Ovary (tissue), 10 donors: ENCODE measurements at places on chromosomes 2 and 18.

DNA sequence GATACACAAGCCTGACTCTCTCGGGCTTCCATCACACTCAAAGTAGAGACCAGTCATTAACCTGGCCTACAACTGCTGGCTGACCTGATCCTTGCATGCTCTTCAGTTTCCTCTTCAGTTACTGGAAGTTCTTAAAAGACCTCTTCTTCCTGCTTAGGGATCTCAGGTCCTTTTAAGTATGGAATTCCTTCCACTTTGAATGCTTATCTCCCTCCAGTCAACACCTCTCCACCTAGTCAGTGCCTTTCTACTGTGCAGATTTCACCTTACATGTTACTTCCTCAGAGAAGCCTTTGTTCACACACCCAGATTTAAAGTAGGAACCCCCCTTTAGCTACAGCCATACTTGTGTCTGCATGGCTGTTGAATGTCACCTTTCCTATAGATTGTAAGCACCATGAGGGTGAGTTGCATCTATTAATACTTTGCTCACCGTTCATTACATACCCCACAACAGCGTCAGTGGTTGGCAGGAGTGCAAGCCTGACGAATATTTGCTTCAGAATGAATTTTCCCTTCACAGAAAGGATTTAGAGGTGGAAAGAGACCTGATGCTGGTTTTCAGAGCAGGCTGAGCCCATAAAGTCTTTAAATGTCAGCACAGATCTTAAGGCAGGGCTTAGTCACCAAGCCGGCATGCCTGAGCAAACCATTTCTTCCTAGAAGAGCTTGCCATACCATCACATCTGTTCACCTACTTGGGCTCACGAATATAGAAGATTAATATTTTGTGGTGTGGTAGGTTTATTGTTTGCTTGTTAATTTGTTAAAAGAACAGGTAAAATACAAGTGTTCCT lies 90.1 kb downstream of the ACVR1 start:
- DNase-seq, result no peak

- no peak for DNase-seq
These were observed 20.1 kb upstream of the CD207 start for GRCh38 chr2:70855667-70856066.

GRCh38 chr2:72103690-72104089 lies 44.0 kb downstream of the CYP26B1 start:
- DNase-seq, result no peak

GRCh38 chr18:21191596-21192307 lies 50.3 kb upstream of the GREB1L start:
- peak; percentile 25 for DNase-seq

- DNase-seq, result no peak
These were observed 48.8 kb downstream of the ANKMY1 start for GRCh38 chr2:240508832-240509545.

DNA sequence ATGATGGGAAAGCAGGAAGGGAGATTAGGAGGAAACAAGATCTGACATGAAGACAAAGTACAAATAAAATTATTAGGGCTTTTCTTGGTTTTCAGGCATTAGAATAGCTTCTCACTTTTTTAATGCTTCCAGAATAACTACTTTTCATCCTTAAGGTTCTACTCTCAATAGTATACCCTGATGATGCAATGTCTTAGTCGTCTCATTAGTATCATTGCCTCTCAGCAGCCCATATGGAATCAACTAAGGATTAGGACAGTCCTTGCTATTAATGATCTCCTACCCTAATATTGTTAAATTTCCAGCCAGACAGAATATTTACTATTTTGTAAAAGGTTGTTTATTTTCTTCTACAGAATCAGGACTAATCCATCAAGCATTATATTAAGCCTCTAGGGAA lies 55.9 kb downstream of the RELCH start:
- no peak for DNase-seq

GRCh38 chr18:27004056-27004829 lies 138.7 kb upstream of the AQP4 start:
- no peak for DNase-seq
